B cell (primary cell): ENCODE measurements at places on chromosomes 11 and 22. TPM values are rescaled to one million over a fixed set of nuclear protein-coding genes. Genes with fewer than 3 reads are reported as not detected.

- DNase-seq = peak; percentile 25
These were observed 31.7 kb downstream of the EP300 start for GRCh38 chr22:41124086-41124485.

GRCh38 chr11:24886880-24887619, 390.2 kb downstream of the LUZP2 start:
- no peak for DNase-seq

DNA sequence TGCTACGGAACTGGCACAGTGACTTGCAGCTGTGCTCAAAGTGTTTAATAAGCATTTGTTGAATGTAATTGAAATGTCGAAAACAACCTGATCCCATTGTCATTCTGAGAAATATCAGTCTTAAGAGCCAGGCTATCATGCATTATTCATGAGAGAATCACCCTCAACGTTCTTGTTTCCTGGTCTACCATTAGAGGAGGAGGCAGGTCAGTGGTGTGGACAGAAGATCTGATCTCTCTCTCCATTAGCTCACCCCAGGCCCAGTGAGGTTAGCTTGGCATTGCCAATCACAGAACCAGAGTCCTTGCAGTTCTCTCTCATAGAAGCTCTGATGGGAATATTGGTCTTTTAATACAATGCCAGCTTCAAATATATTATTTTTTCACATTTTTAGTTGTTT, 121.1 kb upstream of the SPON1 start:
- DNase-seq = no peak

DNA sequence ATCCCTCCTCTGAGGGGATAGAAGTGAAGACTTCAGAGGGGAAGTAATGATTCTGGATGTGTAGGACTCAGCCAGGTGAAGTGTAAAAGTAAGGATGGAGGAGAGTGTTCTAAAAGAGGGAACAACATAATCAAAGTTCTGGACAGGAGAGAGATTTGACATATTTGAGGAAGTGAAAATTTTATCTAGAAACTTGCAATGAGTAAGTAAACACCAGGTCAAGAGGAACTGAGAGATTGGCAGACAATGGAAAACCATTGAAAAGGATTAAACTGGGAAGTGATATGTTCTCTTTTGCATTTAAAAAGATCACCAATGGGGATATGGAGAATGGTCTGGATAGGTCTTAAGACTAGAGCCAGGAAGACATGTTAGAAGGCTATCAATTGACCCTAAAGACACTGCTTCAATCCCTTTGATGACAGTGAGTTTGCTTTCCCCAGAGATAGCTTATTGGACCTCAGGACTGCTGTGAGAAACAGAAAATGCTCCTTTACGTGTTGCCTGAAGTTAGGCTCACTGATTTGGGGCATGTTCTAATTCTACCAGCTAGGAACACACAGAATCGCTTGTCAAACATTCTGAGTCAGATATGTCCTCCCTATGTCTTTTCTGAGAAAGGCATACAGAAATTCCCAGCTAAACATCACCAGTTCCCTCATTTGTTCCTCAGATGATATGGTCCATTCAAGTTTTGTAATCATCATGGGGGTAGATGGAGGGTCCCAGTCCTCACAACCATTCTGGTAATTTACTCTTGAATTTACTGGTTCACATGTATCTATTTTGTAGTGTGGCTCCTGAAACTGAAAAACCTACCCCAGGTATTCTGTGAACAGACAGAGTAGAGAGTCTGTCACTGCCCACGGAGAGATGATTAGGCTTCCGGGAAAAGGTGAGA, 144.9 kb downstream of the MAML2 start:
- peak; percentile 62 for DNase-seq

Gene TSPAN18
- total RNA-seq = 1.6 and 2.0 TPM in 2 replicates

Gene ARVCF
- total RNA-seq = 6.7 and 8.4 TPM in 2 replicates

DNA sequence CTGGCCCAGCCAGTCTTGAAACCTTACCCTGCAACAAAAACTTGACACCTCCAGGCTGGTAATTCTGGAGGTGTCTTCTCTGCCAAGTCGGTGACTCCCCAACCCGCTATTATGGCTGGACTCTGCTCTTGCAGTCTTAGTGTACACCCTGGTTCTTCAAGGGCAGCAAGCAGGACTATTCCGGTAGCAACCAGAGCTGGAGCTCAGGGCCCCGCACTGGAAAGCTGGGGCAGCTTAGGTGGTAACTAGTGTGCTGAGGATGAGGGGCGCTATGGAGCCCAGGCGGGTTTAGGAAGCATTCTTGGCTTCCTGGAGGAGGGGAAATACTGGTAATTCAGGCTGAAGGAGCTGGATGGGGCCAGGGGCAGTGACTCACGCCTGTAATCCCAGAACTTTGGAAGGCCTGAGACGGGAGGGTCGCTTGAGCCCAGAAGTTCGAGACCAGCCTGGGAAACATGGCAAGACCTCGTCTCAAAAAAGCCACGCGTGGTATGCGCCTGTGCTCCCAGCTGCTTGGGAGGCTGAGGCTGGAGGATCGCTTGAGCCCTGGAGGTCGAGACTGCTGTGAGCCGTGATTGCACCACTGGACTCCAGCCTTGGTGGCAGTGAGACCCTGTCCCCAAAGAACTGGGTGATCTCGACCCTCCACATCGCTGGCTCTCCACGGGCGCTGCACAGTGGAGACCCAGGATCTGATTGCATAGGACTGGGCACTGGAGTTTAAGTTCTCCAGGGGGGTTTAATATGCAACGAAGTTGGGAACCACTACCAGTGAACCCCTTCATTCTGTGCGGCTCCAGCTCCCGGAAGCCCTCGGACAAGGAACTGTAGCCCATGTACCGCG, 10.6 kb upstream of the AIFM3 start:
- no peak for DNase-seq

- DNase-seq = no peak
These were observed 1129.1 kb downstream of the DLG2 start for GRCh38 chr11:84497981-84498411.
